CD4-positive, alpha-beta T cell treated with Interleukin-10 for 1 hour (primary cell): ENCODE measurements at places on chromosomes 6 and 20.

DNA sequence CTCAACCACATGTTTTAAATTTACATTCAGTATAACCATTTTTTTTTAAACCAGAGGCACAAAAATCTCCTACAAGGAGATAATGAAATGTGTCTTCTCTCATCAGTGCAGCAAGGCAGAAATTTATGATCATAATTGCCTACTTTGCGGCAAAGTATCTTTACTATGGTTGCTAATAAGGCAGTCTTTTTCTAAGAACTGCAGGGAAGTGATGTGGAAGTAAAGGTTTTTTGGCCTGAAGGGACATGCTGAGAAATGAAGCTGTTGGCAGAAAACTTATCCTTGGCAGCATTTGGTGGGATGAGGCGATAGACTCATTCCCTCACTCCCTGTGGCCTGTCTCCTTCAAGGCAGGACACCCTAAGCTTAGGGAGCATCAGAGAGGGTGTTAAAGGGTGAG, 48.7 kb downstream of the SCGN start:
- no peak for DNase-seq

GRCh38 chr20:63325554-63326313, 32.7 kb downstream of the COL20A1 start:
- no peak for DNase-seq

GRCh38 chr6:12605888-12606345, 110.7 kb upstream of the PHACTR1 start:
- DNase-seq, result peak; percentile 46

DNA sequence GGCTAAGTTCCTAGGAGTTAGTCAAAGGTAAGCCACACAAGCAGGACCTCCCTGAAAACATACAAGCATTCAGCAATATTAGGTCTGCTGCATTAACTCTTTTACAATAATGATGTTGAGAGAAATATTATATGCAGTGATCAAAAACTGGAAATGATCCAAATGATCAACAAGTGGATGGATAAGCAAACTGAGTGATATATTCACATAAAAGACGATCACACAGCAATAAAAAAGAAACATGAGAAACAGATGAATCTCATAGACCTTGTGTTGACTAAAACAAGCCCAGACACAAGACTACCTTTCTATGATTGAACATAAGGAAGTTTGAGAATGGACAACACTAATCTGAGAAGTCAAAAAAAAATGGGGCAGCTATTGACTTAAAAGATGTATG, 39.9 kb downstream of the LMBRD1 start:
- no peak for DNase-seq

GRCh38 chr20:21640556-21640955, 64.9 kb upstream of the PAX1 start:
- no peak for DNase-seq

GRCh38 chr20:22576273-22576672, 8.1 kb downstream of the FOXA2 start:
- no peak for DNase-seq

DNA sequence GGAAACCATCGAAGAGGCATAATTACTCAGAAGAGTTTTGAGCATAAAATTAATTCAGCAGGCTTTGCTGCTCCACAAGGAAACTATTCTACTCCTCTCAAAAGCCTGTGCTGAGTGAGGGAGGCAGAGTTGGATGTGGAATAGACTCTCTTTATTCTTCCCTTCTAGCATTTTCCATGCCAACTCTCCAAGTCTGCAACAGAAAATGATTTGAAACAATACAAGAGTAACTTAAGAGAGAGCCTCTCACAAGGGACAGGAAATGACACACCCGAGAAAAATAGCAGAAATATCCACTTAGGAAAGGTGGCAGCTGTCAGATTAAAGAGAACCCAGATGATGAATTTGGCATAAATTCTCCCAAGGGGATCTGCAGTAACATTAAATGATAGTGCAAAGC, 26.3 kb upstream of the LAMP5 start:
- DNase-seq, result no peak

- no peak for DNase-seq
Measured at GRCh38 chr6:88519301-88520016, 353.3 kb upstream of the CNR1 start.

GRCh38 chr6:31383149-31383548, 20.2 kb upstream of the MICA start:
- DNase-seq, result no peak

GRCh38 chr6:113587078-113587699, 270.0 kb upstream of the MARCKS start:
- DNase-seq, result no peak

DNA sequence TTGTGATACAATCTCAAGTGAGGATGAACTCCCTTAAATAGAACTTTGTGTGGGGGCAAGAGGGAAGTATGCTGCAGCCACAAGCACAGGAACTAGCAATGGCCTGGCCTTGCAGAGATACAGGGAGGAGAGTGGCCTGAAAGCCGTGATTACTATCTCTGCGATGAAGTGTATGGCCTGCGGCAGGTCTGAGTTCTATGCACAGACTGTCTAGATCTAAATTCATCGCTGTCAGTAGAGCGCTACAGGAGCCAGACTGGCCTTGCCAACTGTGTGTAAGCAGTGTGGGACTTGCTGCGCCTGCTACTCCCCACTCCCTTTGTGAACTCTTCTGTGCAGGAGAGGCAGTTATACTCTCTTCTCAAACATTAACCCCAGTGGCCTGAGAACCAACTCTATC, 997.0 kb downstream of the GRIK2 start:
- no peak for DNase-seq

- no peak for DNase-seq
Measured at GRCh38 chr6:109892451-109893435, 85.4 kb upstream of the GPR6 start.

- no peak for DNase-seq
Measured at GRCh38 chr6:24274441-24275083, 83.3 kb downstream of the DCDC2 start.

DNA sequence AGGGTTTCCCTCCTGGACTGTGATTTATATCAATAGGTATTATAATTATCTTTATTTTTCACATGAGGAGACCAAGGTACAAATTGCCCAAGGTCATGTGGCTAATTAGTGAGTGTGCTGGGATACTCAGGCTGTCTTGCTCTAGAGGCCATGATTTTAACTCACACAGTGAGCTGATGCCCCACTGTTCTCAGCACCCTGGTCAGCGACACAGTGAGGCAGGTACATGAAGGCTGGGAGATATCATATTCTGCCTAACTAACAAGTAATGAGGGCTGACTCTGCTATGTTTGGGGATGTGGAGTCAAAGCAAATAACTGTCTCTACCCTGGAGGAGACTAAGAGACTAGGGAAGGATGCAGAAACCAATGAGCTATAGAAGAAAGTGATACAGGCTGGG, 501.1 kb downstream of the PTPRT start:
- no peak for DNase-seq

- no peak for DNase-seq
Measured at GRCh38 chr6:27144740-27145079, 102.8 kb upstream of the PRSS16 start.

DNA sequence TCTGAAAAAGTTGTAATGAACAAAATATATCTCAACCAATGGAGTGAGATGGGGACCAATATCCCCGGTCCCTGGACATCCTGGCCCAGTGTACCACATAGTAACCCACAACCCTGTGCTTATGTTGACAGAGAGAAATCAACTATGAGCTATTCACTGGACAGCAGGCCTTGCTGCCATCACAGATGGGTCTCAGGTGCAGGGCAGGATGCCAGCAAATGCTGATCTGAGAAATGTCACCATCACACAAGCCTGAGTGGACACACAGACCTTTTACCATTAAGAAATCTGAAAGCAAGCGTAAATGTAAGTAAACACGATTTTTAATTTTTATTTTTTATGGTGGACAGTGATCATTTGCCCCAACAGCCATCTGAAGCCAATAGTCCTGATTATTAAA, 9.1 kb downstream of the RPP40 start:
- no peak for DNase-seq

GRCh38 chr6:3981917-3982316, 97.0 kb downstream of the FAM217A start:
- no peak for DNase-seq
